ENCODE measurements at places on chromosomes 2 and 18. TPM values are rescaled to one million over a fixed set of nuclear protein-coding genes. Genes with fewer than 3 reads are reported as not detected.

GRCh38 chr2:181264441-181264840, 192.7 kb upstream of the ITGA4 start:
- DNase-seq = no peak

GRCh38 chr18:47118981-47119380, 31.3 kb downstream of the HDHD2 start:
- DNase-seq = no peak

DNA sequence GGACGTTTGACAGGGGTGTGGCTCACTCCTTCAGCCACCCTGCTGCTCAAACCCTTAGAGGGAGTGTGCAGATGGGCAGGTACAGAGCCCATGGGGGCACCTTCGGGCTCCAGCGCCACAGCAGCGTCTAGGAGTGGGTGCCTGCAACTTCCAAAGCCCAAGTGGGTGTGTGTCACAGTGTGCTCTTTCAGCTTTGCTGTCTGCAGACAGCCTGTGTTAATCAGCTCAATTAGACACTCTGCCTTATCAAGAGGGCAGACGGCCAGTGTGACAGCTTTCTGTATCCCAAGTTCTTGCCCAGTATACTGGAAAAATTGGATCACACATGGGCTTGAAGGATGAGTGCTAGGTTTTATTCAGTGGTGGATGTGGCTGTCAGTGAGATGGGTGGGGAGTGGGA, 96.7 kb downstream of the AP1S3 start:
- no peak for DNase-seq

Gene ASB18
- not detected for polyA plus RNA-seq

DNA sequence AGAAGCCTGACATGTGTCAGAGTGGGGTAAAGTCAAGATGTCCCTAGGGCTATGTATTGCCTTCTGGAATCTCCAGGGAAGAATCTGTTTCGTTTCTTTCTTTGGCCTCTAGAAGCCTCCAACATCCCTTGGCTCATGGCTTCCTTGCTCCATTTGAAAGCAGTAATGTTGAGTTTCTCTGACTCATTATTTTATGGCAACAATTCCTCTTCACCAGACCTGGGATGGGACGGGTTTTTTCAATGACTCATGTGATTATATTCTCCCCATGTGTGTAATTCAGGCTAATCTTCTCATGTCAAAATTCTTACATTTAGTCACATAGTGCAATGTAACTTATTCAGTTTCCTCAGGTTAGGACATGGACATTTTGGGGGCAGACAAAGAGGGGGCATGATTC, 1038.6 kb downstream of the CBLN2 start:
- no peak for DNase-seq

GRCh38 chr2:229314117-229314516, 43.0 kb upstream of the PID1 start:
- no peak for DNase-seq

Gene MITD1
- polyA plus RNA-seq = 53.3 TPM

Gene CCBE1
- not detected for polyA plus RNA-seq

DNA sequence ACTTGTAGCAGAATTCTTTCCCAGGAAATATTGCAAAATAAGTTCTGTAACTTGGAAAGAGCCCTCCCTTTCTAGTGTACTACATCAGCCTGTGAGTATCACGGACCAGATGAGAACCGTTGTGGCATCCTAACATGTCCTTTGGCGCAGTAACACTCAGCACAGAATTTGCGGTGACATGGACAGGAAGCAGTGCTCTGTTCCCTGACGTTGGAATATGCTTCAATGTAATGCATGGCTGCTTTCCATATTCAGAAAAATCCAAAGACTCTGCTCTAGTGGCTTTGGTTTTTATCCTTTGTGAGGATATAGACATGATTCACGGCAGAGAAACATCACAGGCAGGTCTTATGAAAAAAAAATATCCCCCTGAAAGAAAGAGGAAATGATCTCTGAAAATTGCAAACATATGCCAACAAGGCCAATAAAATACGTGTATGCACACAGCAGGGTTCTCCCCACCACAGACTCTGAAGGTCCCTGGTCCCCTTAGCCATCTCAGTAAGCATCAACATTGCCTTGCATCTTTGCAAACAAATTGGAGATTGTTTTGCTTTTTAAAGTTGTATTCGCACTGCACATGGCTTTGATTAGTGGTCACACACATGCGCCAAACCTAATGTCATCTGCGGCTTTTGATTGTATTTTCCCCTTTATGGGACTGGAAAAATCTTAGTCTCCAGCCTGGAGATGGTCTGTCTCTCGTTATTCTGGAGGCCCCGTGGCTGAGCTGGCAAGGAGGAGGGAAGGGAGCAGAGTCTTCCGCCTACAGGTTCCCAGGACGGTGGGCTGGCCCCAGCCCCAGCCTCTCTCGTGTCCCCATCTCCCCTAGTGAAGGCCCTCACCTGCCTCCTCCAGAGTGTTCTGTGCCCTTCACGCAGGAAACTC, 122.9 kb downstream of the COPS8 start:
- no peak for DNase-seq

- DNase-seq = no peak
Observed at GRCh38 chr2:200523158-200523557, 2.8 kb upstream of the SGO2 start.

Gene GBX2
- polyA plus RNA-seq = not detected

DNA sequence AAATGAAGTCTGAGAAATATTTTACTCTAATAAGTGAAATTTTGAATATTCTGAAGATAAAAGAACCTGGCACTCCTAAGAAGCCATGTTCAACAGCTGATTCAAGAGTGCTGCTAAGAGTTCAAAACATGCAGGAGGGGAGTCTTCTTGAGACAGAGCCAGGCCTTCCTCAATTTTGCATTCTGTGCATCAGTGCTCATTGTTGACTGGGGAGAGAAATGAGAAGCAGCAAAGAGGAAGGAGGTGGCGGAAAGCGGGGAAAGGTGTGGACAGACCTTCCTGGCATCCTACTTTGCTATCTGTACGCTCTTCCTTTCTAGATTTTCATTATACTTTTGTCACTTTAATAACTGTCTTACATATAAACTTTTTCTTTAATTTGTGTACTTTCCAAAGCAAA, 29.7 kb upstream of the TXNDC2 start:
- no peak for DNase-seq

Gene ALPP
- polyA plus RNA-seq = not detected

DNA sequence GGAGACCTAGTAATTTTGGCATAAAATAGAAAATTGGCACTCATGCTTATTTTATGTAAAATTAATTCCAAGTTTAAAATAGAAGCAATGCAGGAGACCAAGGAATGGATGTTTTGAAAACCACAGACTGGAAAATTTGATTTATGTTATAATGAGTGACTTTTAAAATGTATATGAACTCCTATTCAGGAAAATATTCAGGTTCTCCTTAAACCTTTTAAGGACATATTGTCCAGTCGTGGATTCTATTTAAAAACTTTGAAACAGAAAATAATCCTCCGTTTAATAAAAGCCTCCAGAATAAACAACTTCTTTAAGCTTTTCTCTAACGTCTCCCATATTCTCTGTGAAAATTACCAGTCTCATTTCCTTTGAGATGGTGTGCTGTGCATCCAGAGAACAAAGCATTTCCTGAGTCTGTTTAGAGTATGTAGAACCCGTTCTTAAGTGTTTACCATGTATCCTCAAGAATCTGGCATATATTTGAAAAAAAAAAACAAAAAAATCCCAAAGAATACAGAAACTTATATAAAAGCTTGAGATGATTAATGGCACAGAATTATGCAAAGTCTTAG, 8.6 kb upstream of the YES1 start:
- DNase-seq = no peak

Gene HOXD12
- polyA plus RNA-seq = not detected

- DNase-seq = no peak
Observed at GRCh38 chr18:63192126-63192884, 127.3 kb downstream of the BCL2 start.

- DNase-seq = no peak
Observed at GRCh38 chr18:41700416-41700815, 254.6 kb upstream of the PIK3C3 start.

Gene AQP12B
- not detected for polyA plus RNA-seq

DNA sequence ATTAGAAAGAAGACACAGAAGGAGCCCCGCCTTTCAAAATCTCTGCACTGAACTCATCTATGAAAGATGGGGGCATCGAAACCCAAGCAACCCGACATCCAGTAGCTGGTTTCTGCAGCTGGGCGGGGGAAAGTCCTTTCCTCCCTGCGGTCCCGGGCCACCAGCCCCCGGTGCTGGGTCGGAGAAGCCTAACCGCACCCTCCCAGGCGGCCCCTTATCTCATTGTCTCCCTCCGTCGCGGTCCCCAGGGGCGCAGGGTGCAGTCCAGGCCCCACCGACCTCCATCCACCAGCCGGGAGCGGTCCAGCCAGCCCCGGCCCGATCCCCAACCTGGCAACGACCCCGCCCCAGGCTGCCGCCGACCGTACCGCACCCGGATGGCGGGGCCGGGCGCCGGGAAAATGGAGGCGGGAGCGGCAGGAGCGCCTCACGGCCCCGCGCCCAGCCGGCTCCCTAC, 452 bp downstream of the RAPH1 start:
- peak; percentile 19 for DNase-seq

- no peak for DNase-seq
Observed at GRCh38 chr2:121128741-121129659, 156.0 kb downstream of the TFCP2L1 start.

Gene SLC9A4
- not detected for polyA plus RNA-seq

GRCh38 chr2:20327370-20327769, 23.3 kb downstream of the PUM2 start:
- no peak for DNase-seq

DNA sequence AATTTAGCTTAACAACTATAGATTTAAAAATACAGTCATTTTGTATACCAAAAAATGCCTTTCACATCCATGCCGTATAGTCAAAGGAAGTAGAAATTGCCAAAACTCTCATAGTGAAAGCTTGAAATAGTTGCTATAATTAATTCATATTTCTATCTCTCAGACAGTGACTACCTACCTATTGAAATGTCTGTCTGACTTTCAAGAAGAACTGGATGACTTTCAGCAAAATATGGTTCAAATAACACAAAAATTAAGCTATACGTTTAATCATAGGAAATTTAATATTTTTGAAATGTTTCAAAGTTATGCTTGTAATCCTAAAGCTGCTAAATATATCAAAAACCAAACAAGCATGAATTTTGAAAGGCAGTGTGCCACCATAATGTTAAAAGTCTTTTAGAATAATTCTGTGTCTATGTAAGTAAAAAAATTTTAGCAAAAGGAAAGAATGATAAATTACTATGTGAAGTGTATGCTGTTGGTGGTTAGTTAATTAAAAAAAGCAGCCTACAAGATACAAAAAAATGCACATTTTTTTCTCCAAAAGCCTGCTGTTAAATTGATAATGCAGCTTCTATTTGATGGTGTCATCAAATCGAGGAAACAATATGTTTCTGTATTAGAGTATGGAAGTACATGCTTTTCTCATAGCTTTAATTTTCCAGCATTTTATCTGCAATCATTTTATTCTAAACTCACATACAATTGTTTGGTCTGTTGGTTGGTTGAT, 57.7 kb upstream of the ST6GAL2 start:
- no peak for DNase-seq

- DNase-seq = no peak
Observed at GRCh38 chr2:160309585-160309984, 109.5 kb upstream of the ITGB6 start.

DNA sequence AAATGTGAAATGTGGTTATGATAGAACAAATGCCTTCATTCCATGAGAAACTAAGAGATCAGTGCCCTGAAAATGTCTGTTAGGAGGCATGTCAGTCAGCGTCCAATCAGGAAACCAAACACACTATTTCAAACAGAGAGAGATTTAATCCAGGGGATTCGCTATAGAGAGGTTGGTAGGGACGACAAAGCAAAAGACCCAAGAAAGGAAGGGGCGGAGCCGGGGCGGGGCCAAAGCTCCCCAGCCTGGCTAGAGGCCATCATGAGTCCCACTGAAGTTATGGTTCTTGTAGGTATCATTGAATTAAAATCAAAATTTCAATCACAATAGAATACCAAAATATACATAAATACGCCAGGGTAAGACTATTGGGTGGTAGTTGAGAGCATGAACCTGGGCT, 32.9 kb upstream of the RNF149 start:
- DNase-seq = no peak

Gene UGT1A3
- polyA plus RNA-seq = not detected

DNA sequence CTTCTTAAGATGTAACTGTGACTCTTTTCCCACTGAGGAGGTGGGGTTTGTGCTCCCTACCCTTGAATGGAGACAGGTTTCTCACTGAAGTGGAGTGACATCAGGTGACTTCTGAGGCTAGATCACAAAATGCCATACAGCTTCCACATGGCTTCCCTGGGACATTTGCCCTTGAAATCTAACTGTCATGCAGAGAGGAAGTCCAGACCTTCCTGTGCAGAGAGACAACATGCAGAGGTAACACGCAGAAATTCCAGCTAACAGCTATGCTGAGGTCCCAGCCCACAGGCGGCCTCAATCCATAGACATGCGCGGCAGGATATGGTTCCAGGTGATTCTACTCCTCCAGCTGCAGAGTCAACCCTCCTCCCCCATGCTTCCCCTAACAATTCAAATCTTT, 119.0 kb downstream of the TRIB2 start:
- DNase-seq = no peak

Gene RAB6D
- polyA plus RNA-seq = 0.06 TPM

DNA sequence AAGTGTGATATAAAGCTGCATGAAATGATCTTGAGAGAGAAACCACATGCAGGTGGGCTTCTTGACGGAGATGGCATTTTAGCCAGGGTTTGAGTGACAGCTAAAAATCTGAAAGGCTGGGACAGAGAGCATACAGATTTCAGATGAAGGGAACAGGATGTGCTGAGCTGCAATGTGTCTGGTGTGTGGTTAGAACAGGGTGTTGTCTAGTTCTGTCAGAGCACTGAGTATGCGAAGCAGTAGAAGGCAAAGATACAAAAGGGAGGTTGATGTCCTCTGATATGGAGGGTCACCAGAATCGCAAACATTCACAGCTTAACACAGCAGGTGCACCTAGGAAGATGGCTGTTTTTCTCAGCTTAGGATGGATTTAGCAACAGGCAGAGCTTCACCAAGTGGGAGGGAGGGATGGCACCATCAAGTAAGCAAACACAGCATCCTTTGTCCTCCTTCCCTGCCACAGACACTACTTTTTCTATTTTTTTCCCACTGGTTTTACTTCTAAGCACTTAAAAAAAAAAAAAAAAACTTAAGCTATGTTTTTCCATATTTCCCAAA, 182.5 kb downstream of the TMX3 start:
- DNase-seq = no peak

DNA sequence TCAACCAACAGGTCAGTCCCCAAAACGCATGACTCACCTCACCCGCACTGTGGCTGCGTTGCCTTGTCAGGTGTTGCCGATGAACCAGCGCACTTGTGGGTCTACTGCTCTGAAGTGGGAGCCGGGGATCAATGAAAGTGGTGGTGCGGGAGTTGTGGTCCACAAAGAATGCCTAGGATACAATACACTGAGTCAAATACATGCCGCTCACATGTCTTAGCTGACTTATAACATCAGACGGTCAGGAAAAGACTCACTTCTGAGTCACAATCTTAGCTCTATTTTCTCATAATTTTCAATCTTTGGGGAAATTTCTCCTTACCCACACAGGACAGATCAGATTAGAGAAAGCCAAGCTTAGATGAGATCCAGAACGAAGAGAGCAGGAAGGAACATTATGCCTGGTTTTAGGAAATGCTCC, 107.1 kb upstream of the STK17B start:
- DNase-seq = no peak

Gene SERPINB13
- not detected for polyA plus RNA-seq

GRCh38 chr18:67770520-67770919, 254.0 kb upstream of the DSEL start:
- no peak for DNase-seq

Gene NAT8
- not detected for polyA plus RNA-seq

Gene PKDCC
- not detected for polyA plus RNA-seq

GRCh38 chr2:188610050-188610444, 318.4 kb downstream of the GULP1 start:
- no peak for DNase-seq

GRCh38 chr2:54867457-54867856, 144.0 kb downstream of the EML6 start:
- DNase-seq = no peak

All from immature natural killer cell (primary cell).